HuH-7.5 (cell line): ENCODE measurements at places on chromosomes 4 and X.

GRCh38 chrX:5876984-5877596 is 351.6 kb downstream of the NLGN4X start:
- no peak for DNase-seq

DNA sequence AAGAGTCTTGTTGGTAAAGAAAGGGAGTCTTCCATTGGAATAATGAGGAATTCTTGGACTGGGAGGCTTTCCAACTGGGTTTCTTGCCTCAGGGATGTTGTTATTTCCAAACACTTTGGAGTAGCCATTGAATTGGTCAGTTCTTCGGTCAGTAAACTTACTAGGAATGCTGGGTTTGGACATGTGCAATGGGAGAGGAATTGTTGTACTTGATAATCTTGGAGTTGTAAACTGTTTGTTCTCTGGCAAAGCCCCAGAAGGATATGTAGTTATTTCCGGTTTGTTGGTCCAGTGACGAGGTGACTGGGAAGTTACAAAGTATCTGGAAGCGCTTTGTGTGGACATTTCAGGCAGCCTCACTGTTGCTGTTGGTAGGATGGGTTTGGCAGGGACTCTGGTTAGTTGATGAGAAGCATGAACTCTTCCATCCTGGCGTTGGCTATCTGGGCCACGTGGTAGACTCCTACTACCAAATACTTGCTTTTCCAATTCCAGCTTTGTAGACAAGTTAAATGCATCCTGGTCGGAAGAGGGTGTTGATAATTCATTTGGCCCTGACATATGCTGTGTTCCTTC is 25.9 kb downstream of the MXRA5 start:
- DNase-seq = no peak

DNA sequence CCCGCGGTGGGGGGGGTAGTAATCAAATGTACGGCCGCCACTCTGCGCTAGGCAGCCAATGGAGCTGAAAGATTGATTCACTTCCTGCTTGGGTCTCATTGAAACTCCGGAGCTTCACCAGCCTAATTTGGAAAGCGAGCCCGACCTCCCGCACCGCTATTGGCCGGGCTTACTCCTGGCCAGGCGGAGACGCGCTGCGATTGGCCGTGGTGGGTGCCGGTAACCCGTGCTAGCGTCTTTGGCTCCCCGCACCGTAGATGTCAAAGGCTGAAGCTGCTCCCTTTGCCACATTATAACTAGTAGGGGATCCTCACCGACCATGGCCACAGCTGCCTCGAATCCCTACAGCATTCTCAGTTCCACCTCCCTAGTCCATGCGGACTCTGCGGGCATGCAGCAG is at the start of gene POU3F4:
POU3F4 (plus strand) TSS at position 285 of the 400 bp plus-strand sequence; CDS start at position 320, 35 bp downstream.
- no peak for DNase-seq

- DNase-seq = no peak
Observed at GRCh38 chr4:32686123-32686522, 1966.0 kb downstream of the PCDH7 start.

DNA sequence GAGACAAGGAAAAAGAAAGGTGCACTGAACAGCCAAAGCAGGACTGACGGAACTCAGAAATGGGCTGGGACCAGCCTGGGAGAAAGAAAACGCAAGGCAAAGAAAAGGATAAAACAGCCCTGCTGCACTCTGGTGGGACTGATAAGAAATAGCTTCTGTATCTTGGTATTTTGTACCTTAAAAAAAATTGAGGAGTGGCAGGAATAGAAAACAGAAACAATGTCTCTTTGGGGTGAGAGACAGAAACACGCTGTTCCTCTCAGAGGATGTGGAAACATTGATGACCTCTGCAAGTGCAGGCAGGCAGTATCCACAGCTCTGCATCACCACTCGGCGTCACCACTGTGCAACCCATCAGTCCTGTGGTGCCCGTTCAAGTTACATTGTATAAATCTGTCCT is 152.5 kb upstream of the SPRY1 start:
- no peak for DNase-seq
